ENCODE measurements at places on chromosomes 13 and 19.
A peak's percentile ranks its signal among the peaks of the same experiment; 100 is the strongest.

GRCh38 chr19:23991170-23991569, 76.5 kb downstream of the ZNF726 start:
- no peak for DNase-seq

- no peak for DNase-seq
Observed at GRCh38 chr13:95236774-95237173, 64.5 kb downstream of the ABCC4 start.

DNA sequence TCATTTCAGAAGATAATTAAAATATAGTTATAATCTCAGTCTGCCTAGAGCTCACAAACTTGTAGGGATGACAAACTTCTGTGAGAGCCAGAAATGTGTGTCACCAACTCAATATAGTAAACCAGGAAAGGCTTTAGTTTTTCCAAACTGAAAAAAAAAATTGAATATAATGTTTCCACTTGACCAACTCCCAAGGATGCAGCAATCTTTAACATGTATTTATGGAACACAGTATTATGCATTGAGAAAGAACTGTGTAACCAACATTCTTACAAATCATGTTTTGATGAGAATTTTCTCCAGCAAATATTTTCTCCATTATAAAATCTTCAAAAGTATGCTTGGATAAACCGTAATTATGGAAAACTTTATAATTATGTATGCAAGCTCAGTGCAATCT, 50.1 kb upstream of the KLF12 start:
- no peak for DNase-seq

GRCh38 chr13:33730619-33731018, 87.3 kb upstream of the RFC3 start:
- DNase-seq: no peak

DNA sequence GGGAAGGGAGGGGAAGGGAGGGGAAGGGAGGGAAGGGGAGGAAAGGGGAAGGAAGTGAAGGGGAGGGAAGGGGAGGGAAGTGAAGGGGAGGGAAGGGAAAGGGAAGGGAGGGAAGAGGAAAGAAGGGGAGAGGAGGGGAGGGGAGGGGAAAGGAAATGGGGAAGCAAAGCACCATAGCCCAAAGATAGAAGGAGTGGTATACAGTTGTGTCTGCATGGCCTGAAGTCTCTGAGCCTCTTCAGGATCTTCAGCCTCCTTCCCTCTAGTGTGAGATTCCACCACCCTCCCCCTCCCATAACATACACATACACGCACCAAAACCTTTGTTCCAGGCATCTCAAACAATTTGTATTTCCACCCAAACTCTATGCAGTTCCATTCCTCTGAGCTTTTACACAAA, 96.2 kb upstream of the SERP2 start:
- no peak for DNase-seq

DNA sequence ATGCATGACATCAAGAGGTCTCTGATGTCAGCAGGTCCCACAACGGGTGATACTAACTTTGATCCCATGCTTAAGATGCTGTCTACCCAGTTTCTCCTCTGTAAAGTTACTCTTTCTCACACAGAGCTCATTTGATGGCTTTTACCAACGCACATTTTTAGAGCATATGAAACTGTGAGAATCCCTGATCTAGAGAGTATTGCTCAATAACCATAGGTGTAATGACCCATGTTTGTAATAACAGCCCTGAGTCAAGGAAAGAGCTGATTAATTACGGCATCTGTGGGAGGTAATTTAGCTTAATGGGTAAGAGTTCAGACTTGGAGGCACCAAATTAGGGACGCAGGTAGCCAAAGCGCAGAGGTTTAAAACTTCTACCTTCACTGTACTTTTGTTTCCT, 18.0 kb upstream of the IZUMO2 start:
- DNase-seq: no peak

DNA sequence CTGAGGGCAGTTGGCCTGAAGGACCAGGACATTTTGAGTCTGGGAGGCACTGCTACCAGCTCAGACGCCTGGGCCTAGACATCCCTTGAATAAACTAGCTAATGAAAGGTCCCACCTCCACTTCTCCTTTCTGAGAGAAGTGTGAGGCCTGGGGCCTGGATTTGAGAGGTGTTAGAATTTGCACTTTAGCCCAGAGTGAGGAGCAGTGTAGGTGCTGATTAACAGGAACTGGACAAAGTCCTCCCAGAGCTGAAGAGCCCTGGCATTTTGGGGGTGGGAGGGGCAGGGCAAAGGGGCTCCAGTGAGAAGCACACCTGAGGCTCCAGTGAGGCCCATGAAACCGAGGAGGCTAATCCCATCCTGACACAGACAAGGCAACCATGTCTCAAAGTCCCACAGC, 15.2 kb upstream of the SLC1A5 start:
- no peak for DNase-seq

DNA sequence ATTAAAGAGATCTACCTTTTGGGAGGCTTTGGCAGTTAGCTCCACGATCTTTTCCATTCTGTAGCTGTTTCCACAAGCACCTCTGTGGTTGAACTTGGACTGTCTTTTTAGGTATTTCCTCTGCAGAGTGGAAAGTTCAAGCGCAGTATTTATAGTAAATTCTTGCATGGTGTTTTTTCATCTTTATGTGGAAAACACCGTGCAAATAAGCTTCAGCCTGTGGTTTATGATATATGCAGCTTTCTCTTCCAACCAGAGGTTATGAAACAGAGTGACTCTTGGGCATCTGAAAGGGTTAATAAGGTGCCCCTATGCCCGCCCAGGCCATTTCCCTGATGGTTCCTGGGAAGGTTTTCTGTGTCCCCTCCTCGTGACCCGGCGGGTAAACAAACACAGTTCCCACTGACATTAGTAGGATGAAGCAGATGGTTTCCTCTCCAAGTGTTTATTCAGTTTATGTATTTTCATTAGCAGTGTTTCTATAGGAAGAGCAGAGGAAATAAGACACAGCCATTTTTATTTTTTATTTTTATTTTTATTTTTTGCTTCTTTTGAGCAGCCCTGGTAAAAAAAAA, 39.7 kb upstream of the RNF113B start:
- no peak for DNase-seq

- DNase-seq: no peak
Observed at GRCh38 chr19:31041461-31041860, 307.8 kb downstream of the TSHZ3 start.

DNA sequence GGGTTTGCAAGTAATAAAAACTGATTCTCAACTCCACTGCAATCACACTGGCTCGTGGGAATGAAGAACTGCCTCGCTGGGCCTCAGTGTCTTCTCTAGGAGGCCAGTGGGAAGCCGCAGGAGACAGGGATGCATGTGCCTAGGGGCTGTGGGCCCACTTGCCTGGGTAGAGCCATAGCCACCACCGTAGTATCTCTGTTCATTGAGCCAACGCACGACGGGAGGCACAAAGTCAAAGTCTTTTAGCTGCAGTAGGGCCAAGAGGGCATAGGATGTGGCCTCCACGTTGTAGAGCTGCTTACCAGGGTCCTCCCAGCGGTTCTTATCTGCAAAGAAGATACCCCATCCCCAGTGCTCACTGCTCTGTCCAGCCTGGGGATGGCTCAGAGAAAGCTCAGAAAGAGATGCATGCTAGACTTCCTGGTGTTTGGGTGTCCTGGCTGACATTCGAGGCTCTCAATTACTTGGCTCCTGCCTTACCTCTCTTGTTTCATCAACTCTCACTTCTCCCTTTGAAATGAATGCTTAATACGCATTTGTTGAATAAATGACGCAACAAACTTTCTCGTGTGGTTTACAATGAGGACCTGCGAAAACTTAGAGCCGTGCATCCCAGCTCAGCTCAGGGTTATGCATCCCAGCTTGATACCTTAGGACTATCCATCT, 16.1 kb upstream of the TNFSF14 start:
- DNase-seq: no peak

- no peak for DNase-seq
Observed at GRCh38 chr13:64675255-64675892, 2554.8 kb downstream of the PCDH9 start.

GRCh38 chr13:21047087-21047486, 14.3 kb downstream of the LATS2 start:
- no peak for DNase-seq

GRCh38 chr13:30113983-30114570, 193.3 kb downstream of the KATNAL1 start:
- no peak for DNase-seq

- DNase-seq: no peak
Observed at GRCh38 chr19:18170714-18171255, 2.8 kb upstream of the IFI30 start.

- no peak for DNase-seq
Observed at GRCh38 chr19:2582984-2583956, 107.3 kb downstream of the GADD45B start.

- peak; percentile 69 for DNase-seq
Observed at GRCh38 chr19:13839130-13839937, 37.6 kb upstream of the NANOS3 start.

GRCh38 chr19:58338825-58339558, 12.2 kb downstream of the ZSCAN22 start:
- DNase-seq: no peak

DNA sequence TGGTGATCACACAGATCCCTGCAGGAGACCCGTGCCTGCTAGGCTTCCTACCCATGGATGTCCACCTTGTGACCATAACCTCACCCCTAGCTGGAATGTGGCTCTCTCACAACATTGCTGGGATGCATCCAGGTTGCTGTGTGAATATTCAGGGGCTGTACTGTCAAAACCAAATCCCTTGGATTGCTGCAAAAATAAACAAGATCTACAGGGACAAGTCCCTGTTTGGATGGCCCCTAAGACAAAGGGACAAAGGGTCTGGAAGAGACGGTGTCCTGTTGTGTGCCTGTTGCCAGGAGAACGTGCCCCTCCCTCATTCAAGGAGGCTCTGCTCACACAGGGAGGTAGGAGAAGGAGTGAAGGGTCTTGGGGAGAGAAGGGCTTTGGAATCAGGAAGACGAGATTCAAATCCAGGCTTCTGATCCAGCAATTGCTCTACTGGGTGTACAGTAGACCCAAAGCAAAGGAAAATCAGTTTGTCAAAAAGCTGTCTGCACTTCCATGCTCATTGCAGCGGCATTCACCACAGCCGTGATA, 89.2 kb upstream of the WASF3 start:
- no peak for DNase-seq

GRCh38 chr13:113832205-113832604, 31.7 kb downstream of the GAS6 start:
- DNase-seq: no peak

- DNase-seq: no peak
Observed at GRCh38 chr13:98013241-98013640, 59.8 kb downstream of the IPO5 start.

DNA sequence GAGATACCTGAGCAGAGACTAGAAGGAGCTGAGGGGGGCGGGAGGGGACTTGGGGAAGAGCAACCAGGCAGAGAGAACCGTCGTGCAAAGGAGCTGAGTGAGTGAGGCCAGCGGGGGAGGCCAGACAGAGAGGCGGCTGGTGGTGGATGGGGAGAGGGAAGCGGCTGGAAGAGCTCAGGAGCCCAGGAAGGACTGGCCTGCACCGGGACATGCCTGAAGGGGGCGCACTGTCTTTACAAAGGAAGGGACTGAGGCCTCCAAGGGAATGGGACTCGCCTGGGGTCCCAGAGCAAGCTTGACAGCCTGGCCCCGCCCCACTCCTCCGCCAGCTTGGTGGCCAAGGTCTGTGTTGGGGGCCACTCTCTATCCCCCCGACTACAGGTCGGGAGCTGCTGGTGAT, 14.9 kb downstream of the ONECUT3 start:
- DNase-seq: no peak

GRCh38 chr13:30755678-30756077, 20.3 kb downstream of the ALOX5AP start:
- DNase-seq: no peak

- no peak for DNase-seq
Observed at GRCh38 chr13:49108196-49108595, 111.9 kb upstream of the MLNR start.

DNA sequence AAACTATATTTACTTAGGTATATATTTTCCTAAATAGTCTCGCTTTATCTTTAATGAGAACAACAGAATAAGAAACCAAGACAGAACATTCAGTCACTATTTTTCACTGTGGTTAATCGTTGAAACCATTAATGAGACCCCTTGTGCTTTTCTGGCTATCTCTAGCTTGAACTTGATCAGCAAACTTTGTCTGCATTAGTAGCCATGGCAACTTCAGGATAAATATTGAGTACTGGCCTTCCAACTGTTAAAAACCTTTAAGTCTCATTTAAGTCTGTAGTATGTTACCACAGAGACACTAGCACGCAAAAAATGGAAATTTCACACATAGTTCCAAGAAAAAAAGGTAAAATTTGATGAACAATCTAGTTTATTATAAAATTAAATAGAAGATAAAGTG, 946.0 kb downstream of the SLITRK5 start:
- DNase-seq: no peak

DNA sequence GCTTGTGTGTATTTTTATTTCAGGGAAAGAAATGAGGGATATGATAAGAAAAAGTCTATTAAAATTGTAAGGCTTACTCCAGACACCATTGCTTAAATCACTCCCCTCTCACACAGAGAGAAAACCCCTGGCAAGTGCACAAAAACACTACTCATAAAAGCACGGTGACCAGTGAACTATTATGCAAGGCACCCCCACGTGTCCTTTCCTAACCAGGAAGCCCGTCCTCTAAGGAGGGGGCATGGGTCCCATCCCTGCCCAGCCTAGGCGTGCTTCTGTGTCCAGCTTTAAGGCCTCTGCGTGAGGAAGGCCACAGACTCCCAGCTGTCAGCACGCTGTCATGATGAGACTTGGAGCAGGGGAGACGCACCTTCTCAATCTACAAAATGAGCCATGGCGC, 83.5 kb downstream of the SLC7A1 start:
- no peak for DNase-seq

- no peak for DNase-seq
Observed at GRCh38 chr19:14510311-14511228, 7.6 kb downstream of the DNAJB1 start.

DNA sequence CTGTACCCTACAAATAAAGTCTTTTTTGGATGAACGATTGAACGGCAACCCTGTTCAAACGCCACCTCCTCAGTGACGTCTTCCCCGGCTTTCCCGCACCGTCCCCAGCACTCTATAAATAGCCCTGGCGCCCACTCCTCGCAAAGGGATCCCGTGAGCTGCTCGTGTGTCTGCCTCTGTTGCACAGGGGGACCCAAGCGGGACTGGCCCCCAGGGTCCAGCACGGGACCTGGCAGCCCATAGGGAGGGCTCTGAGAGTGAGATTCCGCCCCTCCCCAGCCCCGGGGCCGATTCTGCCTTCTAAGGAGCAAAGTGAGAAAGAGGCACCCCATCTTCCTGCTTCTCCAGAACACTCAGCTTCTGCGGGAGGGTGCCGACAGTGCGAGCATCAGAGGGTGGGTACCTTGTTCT, 8.1 kb upstream of the FKRP start:
- no peak for DNase-seq

GRCh38 chr13:35720690-35721554, 244.4 kb upstream of the MAB21L1 start:
- DNase-seq: no peak

- DNase-seq: no peak
Observed at GRCh38 chr19:38657633-38658222, 10.3 kb downstream of the ACTN4 start.

DNA sequence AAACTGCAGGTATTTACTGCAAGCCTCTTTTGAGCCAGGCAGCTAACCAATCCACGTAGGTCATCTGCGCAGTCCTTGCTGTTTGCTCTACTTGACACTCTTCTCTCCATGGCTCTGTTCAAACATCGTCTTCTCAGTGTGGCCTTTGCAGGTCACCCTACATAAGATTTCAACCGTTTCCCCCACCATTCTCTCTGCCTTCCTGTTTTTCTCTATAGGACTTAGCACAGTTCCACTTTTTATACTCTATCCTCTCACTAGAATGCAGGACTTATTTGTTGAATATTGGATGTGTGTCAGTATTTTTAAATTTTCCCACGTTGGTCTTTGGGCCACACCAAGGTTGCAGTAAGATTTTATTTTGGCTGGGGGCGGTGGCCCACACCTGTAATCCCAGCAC, 1.7 kb upstream of the FBXW9 start:
- no peak for DNase-seq

All from stimulated activated CD4-positive, alpha-beta T cell treated with anti-CD3 and anti-CD28 coated beads, Interleukin-1b, Interleukin-23, amount 100 ng/mL, for 1 hour (primary cell).